ENCODE measurements at places on chromosomes 5 and 9.

GRCh38 chr9:82369251-82369945 lies 380.8 kb downstream of the SPATA31D1 start:
- no peak for DNase-seq

DNA sequence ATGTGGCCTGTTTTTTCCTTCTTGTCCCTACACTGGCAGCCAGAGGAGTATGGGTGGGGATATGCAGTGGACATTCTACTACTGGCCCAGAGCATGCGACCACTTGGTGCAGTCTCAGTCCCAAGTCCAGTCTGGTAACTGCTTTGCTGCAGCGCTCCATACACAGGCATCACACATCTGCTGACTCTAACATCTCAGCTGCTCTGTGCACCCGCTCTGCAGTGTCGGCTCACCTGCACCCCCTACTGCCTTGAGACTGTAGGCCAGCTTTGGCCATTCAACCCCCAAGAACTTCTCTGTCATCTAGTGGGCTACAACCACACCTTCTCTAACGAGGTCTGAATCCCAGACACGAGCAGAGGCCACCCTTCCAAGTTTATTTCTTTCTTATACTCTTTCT lies 46.4 kb upstream of the SLCO6A1 start:
- DNase-seq, result no peak

DNA sequence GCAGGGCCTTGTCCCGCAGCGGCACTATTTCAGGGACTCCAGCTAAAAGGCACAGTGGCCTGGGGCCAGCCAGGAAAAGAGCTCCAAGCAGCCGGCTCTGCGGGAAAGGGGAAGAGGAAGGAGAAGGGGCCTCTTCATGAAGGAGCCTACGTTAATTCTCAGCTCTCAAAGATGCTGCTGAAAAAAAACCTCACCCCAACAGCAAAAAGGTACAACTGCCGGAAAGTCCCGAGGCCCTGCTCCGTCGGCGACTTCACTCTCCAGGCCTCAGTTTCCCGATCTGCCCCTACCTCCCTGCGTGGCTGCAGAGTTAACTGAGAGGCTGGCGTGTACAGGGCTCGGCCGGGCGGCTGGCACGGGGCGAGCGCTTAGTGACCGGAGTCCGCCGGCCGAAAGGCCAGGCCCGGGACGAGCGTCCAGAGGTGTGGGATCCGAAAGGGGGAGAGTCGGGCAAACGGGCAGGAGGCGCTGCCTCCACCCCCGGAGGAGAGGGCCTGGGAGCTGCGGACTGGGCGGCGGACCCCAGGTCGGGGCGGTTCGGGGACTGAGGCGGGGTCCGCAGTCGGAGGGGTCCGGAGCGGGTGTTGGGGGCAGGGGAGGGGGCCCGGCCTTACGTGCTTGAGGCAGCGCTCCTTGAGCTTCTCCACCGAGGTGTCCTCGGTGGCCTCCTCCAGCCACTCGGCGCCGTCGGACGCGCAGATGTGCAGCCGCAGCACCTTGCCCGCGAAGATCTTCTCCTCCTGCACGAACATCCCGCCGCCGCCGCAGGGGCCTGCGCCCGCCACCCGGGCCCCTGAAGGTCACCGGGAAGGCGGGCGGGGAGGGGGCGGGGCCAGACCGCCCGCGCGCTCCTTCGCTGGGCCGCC lies 529 bp downstream of the UBAC1 start:
- DNase-seq, result no peak

GRCh38 chr5:149903404-149903803 lies 41.2 kb downstream of the PDE6A start:
- no peak for DNase-seq

- no peak for DNase-seq
These were observed 37.7 kb downstream of the TYRP1 start for GRCh38 chr9:12730927-12731326.

GRCh38 chr9:28363151-28363562 lies 789.9 kb upstream of the C9orf72 start:
- no peak for DNase-seq

DNA sequence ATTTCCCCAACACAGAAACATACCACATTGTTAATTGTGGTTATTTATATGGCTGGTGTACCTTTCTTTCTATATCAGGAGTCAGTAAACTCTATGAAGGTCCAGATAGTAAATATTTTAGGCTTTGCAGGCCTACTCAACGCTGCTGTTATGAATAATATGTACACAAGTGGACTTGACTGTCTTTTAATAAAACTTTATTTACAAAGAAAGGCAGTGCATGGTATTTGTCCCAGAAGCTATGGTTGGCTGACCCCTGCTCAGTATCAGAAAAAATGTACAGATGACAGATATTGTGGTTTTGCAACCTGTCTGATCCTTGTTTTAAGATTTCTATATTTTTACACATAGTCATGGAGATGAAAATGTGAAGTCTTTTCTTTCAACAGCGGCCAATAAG lies 5.7 kb downstream of the MTRR start:
- no peak for DNase-seq

DNA sequence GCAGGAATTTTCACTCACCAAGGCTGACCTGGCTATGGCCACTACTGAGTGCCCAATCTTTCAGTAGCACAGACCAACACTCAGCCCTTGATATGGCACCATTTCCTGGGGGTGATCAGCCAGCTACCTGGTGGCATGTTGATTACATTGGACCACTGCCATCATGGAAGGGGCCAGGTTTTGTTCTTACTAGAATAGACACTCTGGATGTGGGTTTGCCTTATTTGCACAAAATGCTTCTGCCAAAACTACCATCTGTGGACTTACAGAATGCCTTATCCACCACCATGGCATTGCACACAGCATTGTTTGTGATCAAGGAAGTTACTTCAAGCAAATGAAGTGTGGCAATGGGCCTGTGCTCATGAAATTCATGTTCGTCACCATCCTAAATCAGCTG lies 69.7 kb upstream of the SH3GL2 start:
- DNase-seq, result no peak

DNA sequence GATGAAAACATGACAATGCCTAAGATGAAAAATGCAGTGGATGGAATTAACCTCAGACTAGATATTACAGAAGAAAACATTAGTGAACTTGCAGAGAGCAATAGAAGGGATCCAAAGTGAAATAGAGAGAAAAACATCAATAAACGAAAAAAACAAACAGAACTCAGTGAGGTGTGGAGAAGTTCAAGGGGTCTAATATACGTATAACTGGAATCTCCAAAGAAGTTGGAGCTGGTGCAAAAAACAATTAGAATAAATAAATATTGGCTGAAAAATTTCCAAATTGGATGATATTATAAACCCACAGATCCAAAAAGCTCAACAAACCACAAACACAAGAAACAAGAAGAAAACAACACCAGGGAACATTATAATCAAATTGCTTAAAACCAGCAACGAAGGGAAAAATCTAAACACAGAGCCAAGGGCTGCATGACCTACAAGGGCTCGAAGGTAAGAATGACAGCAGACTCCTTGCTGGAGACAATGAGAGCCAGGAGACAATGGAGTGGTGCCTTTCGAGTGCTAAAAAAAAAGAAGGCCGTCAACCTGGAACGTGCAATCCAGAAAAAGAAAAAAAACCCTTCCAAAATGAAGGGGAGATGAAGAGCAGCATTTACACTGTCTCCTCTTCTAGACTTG lies 11.8 kb downstream of the FAM163B start:
- DNase-seq, result no peak

DNA sequence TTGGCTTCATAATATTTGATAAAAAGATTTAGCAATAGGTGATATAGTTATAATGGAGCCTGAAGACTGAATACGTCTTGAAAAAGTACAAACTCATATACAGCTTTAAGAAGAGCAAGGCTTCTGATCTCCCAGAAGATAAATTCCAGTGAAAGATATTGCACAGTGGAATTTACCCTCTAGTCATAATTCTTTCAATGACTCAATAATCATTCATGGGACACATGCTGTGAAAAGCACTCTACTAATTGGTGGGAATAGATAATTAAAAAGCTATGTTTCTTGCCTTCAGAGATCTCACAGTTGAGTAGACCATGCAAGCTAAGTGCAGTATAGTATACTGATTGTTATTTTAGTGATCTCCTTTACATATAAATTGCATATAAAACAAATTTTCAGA lies 538.6 kb upstream of the CYLC2 start:
- DNase-seq, result no peak

- DNase-seq, result no peak
These were observed 176.8 kb downstream of the MACROH2A1 start for GRCh38 chr5:135222171-135222681.

GRCh38 chr9:73059247-73059646 lies 92.4 kb upstream of the ANXA1 start:
- no peak for DNase-seq

DNA sequence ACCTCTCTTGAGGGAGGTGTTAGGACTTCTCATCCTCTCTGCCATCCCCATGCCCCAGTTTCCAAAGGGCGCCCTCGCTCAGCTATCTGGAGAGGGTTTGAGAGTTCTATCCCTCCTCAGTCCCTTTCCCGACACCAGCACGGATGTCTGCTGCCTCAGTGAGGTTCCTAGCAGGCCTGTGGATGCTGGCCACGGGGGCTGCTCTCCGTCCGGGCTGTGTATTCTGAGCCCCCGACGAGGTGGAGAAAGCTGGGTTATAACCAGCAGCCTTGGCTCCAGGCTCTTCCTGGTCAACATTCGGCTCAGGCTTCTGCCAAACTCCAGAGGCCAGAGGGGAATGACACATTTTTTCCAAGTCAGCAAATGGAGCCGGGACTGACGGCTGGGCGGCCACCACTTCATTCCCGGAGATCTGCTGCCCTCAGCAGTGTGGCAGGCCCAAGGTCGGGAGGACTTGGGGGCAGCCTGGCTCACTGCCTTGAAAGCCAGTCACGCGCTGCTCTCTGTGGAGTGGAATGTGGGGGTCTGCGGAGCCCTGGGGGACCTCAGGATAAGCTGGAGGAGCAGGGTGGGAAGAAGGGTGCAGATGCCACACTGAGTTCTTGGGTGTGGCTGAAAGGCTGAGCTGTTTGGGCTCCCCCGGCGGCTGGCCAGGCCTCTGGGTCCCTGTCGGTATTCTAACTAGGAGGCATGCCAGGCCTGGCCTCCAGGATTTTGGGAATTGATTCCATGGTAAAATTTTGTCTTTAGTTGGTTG lies 27.4 kb downstream of the PTPA start:
- DNase-seq, result peak; percentile 54

Data from stimulated activated effector memory CD8-positive, alpha-beta T cell treated with anti-CD3 and anti-CD28 coated beads, Interleukin-12 subunit alpha, Interleukin-12 subunit beta, amount 100 ng/mL, for 72 hours (primary cell).